Stimulated activated CD8-positive, alpha-beta memory T cell treated with anti-CD3 and anti-CD28 coated beads, Interleukin-7, amount 100 ng/mL, for 48 hours (primary cell): ENCODE measurements at places on chromosomes 16 and 17.

GRCh38 chr17:6969323-6969726, 26.5 kb upstream of the ALOX12 start:
- no peak for DNase-seq

DNA sequence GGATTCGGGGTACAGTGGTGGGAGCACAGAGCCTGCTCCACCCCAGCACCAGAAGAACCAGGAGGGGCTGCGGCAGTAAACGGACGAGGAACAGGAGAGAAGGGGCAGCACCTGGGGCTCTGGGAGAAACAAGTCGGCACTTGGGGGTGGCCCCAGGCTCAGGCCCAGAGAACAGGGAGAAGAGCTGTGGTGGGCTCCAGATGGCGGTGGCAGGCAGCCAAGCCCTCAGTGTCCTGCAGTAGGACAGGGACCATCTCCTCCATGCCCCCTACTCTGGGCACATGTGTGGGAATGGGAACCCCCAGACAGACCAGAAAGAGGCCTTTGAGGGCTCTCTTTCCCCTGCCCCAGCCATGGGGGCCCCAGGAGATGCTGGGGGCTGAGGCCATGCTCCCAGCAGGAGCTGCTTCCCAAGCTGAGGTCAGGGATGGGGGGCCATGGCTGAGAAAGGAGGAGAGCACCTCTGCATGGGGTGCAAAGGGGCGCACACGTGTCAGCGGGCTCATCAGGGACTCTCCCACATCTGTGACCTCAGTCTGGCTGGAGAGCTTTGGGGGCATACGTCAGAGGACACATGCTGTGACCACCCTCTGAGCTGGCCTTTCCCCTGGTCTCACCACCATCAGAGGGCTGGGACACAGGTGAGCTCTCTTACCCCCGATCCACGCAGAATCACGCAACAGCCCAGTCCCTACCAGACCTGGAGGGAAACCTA, 6.8 kb downstream of the USH1G start:
- DNase-seq, result no peak

DNA sequence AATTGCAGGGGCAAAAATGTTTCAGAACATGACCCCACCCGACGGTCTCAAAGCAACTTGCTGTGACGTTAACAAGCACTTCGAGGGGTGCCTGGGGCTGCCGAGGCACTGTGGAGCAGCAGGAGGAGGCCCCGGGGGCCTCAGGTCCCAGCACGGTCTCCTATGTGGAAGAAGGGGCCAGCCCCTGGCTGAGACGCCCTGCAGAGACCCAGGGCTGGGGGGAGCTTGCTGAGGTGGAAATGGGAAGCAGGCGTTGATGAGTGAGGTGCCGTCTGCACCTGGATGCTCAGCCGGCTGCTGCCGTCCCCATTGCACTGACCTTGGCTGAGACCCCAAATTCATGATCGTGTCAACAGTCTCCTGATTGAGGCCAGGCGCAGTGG, 46.5 kb downstream of the NT5M start:
- DNase-seq, result no peak

DNA sequence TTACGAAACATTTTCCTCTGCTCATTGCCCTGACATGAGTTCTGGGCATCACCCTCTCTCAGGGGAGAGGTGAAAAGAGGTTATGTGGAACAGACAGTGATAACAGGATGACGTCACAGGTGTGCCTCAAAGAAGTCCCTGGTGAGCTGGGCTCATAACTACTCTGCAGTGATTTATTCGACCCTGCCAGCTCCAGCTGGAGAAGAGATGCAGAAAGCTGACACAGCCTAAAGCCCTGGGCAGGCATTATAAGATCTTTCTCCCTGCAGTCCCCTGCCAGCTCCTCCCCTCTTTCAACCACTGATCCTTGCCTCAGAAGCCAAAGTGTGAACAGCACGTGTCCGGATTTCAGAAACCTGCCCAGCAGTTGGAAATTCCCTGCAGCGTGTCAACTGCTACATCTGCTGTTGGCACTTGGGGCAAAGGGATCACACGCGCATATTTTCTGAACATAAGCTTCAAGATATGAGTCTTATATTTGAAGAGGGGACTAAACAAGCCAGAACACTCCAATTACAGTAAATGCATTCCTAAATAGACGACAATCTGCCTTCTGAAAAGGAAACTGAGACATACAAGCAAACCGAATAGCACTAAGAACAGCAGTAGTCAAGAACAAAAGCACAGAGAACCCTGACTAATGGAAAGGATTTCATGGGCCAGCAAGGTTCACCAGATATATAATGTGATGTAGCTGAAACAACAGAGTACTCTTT, 80.5 kb downstream of the SMG6 start:
- DNase-seq, result peak; percentile 43

GRCh38 chr16:55502801-55503366, 6.0 kb upstream of the LPCAT2 start:
- DNase-seq, result no peak

- no peak for DNase-seq
These were observed 63.1 kb downstream of the ZDHHC7 start for GRCh38 chr16:84947996-84948850.

- no peak for DNase-seq
These were observed 2448.7 kb downstream of the TP53TG3F start for GRCh38 chr16:35908152-35908551.

DNA sequence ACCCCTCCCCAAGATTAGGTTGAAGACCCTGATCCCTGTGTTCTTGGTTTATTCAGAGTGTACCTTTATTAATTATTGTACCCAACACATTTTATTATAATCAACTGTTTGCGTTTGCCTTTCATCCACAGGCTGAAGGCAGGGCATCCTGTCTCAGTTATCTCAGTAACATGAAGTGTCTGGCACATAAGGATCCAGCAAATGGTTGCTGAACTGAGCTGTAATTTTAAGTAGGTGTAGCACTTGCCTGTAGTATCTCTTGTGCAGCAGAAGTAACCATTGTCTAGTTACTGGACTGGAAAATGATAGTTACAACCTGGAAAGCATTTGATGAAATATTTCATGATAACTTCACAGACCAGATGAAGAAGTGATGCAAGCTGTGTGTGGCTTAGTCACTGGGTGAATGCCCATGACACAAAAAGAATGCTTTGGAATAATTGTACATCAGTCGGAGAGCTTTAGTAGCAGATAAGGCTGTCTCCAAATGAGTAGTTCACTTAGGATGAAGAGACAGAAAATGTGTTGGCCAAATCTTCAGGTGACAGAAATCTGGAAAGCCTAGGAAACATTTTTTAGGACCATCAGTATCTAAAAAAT, 56.6 kb downstream of the ESRP2 start:
- DNase-seq, result no peak

GRCh38 chr17:1379930-1380313, 20.1 kb downstream of the YWHAE start:
- no peak for DNase-seq

- DNase-seq, result no peak
These were observed 347.6 kb downstream of the SNX29 start for GRCh38 chr16:12324152-12324551.

- no peak for DNase-seq
These were observed 148.2 kb downstream of the IRX5 start for GRCh38 chr16:55078699-55079410.

DNA sequence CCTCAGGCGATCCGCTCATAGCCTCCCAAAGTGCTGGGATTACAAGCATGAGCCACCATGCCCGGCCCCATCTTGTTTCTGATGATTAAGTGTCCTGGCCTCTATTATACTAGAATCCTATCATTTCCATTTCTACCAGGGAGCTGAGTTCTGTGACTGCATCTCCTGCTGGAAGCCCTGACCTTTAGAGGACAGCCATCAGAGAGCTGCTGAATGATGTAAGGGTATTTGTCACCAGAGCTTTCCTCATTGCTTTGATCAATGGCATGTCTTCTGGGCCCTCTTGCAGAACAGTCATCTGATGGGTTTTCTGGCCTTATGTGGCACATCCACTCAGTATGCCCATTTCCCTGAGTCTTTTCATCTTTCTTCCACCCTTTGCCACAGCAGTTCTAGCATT, 39.9 kb downstream of the PSMD12 start:
- no peak for DNase-seq

GRCh38 chr16:2497116-2497630, 16.6 kb upstream of the ATP6V0C start:
- no peak for DNase-seq

- peak; percentile 97 for DNase-seq
These were observed at the start of the genes GALNS and TRAPPC2L for GRCh38 chr16:88856828-88857727. TSS of gene GALNS (minus strand) at chr16:88856947. CDS start at chr16:88856877, 70 bp downstream. TSS of gene TRAPPC2L (plus strand) at chr16:88857127. CDS start at chr16:88857151, 24 bp downstream.

GRCh38 chr16:75088216-75088615, 28.4 kb downstream of the LDHD start:
- no peak for DNase-seq

- DNase-seq, result no peak
These were observed 156.4 kb downstream of the SNX29 start for GRCh38 chr16:12132850-12133440.

GRCh38 chr17:246851-247421, 65.5 kb upstream of the DOC2B start:
- no peak for DNase-seq

- no peak for DNase-seq
These were observed 299.8 kb upstream of the PSMD7 start for GRCh38 chr16:73996624-73997339.

GRCh38 chr16:17963185-17963836, 373.2 kb downstream of the NPIPA8 start:
- DNase-seq, result no peak

DNA sequence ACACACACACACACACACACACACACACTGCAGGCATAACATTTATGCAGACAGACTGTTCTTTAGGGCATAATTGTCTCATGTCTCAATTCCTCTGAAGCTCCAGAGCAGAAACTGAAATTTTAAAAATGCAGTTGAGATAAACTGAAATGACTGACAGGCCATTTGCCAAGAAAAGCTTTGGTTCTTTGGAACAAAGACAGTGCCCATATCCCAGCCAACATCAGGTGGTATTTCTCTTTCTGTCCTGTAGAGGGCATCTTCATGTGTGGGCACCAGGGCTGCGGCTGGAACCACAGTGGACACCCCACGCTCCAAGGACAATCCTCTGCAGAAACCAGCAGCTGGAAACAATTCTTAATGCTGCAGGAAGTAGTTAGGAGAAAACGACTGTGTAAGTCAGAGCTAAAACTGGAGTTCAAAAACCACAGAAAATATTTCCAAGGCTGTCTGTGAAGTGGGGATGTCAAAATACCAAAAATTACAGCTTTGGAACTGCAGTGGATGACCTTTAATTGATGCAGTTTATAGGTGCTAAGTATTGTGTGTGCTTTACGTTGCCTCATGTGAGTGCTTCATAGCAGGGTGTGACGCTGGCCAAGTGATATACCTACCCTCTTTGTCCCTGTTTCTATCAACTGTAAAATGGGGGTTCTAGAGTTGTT, 10.6 kb upstream of the MEFV start:
- DNase-seq, result no peak

DNA sequence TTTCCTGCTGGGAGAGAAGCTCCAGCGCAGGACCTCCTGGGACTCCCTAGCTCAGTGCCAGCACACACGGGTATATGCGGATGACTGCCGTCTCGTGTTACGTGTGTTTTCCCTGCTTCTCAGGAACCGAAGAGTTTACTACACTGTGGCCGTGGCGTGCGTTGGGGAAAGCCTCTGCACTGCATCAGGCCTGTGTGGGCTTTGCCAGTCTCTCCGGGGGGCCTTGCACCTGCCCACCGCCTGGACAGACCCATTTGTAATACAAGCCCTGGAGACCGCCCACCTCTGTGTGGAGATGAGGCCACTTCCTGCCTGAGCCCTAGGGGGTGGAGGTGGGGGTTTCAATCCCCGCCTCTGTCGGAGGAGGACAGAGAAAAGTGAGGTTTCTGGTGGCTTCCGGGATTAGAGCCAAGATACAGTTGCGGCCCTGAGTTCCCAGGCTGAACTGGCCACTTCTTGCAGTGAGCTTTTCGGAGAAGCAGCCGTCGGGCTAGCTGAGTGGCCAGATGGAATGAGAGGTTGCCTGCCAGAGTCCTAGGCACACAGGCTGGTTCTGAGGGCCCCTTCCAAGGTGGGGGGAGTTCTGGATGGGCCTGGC, 43.4 kb upstream of the GSE1 start:
- no peak for DNase-seq

- DNase-seq, result no peak
These were observed 461.7 kb upstream of the DYNLRB2 start for GRCh38 chr16:80079072-80079471.

GRCh38 chr16:56882077-56882800, 17.2 kb downstream of the SLC12A3 start:
- no peak for DNase-seq

GRCh38 chr16:31458073-31458843, 1.0 kb upstream of the ARMC5 start:
- peak; percentile 34 for DNase-seq

- no peak for DNase-seq
These were observed 286.5 kb downstream of the HS3ST4 start for GRCh38 chr16:25978218-25978617.

DNA sequence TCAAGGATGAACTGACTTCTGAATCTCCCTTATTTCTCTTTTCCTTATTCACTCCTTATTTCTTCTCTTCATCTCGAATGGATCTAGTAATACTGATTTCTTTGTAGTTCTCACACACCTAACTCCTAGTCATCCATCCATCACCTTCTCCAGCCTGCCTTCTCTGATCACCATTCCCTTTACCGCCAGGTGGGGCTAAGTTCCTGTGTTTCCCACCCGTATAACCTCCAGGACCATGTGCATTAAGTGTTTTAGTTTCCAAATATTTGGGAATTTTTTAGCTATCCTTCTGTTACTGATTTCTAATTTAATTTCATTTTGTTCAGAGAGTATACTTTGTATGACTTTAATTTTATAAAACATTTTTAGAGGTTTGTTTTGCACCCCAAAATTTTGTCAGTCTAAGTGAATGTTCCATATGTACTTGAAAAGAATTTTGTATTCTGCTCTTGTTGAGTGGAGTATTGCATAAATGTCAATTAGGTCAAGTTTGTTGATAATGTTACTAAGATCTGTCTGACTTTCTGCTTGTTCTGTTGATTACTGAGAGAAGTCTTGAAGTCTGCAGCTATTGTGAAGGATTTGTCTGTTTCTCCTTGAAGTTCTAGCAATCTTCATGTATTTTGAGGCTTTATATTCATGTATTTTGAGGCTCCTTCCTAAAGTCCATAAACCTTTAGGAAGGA, 8.8 kb downstream of the BPTF start:
- DNase-seq, result no peak

DNA sequence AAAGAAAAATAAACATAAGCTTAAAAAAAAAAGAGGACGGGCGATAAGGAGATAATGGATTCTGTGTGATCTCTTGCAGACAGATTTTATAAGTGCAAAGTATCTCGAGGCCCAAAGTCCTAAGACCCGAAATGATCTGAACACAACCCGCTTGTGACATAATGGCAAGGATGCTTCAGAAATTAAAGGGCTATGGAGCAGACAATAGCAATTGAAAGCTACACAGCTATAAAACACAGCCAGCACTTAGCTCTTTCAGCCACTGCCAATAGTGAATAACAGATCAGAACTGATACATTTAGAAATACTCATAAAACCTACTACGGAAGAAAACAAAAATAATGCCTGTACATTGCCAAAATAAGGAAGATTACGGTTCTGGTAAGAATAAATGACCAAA, 117.5 kb downstream of the ZFHX3 start:
- no peak for DNase-seq

- no peak for DNase-seq
These were observed 4.9 kb upstream of the PGAP6 start for GRCh38 chr16:386641-387156.
